Femur (tissue), 1 donor: ENCODE measurements at places on chromosomes 7 and 10.

- DNase-seq: no peak
Observed at GRCh38 chr7:121366852-121367431, 29.2 kb downstream of the FAM3C start.

DNA sequence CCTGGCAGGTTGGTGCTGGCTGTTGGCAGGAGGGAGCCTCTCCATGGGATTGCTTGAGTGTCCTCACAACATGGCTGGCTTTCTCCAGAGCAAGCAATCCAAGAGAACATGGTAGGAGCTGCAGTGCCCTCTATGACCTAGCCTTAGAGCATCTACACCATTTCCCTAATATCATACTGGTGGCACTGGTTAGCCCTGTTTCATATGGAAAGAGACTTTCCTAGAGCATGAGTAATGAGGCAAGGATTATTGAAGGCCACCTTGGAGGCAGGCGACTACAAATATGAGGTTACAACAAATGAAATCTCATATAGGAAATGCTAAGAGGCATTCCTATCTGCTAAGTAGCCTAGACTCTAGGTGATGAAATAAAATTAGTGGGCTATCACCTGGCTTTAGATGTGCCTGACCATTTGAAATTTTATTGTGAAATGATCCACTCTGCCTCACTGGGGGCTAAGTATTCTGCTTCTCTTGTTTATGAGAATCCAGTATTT, 153.6 kb downstream of the RGS10 start:
- DNase-seq: no peak

GRCh38 chr10:32065856-32066255, 9.6 kb upstream of the KIF5B start:
- no peak for DNase-seq

GRCh38 chr7:155585951-155586350, 39.6 kb upstream of the CNPY1 start:
- DNase-seq: peak; percentile 11

DNA sequence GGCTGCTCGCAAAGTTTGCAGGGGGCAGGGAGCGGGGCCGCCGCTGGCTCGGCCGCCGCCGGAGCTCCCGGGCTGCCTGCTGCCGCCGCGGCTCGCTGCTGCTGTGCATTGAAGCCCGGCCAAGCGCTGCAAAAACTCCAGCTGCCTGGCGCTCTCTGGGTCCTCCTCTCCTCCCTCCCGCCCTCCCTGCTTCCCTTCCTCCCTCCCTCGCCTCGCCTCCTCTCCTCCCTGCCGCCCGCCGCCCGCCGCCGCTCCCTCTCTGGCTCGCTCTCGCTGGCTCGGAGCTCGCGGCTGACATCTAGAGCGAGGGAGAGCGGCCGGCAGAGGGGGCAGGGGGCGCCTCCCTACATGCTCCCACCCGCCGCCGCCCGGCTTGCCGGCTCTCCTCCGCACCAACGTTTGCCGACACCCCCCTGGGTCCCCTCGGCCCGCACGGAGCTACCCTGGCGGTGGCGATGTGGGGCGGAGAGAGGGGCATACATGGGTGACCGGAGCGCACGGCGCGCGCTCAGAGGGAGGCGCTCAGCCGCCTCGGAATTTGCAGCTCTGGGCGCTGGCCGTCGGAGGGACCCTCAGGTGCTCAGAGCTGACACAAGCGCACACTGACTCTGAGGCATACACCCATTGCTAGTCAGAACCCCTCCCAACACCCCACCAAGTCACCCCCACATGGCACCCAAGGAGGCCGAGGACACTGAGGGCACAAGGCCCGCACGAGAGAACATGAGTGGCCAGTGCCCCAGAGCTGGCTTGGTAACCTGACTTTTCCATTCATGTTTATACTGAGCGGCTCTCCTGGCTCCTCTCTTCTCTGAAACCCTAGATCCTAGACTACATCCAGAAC, 1.2 kb upstream of the PLXNA4 start:
- peak; percentile 92 for DNase-seq

GRCh38 chr10:17216217-17216900, 11.7 kb upstream of the VIM start:
- DNase-seq: no peak

DNA sequence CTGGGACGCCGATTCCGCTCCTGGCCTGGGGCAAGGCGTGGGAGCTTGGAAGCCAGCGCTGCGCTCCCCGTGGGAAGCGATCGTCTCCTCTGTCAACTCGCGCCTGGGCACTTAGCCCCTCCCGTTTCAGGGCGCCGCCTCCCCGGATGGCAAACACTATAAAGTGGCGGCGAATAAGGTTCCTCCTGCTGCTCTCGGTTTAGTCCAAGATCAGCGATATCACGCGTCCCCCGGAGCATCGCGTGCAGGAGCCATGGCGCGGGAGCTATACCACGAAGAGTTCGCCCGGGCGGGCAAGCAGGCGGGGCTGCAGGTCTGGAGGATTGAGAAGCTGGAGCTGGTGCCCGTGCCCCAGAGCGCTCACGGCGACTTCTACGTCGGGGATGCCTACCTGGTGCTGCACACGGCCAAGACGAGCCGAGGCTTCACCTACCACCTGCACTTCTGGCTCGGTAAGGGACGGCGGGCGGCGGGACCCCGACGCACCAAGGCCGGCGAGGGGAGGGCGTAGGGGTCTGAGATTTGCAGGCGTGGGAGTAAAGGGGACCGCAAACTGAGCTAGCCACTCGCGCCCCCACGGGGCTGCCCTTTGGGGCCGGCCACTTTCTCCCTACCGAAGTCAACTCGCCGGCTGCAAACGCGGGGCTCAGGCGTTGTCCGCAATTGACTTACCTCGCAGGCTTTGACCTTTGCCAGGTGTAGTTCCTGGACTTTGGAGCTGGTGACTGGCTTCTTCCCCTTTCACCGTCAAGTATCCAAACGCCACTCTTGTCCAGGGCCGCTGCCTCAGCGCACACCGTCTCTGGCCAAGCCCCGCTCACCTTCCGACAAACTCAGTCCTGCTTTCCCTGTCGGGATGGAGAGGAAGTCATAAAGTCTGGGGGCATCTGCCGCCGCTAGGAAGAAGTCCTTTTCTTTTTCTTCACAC, at the start of gene SCIN:
TSS of gene SCIN (plus strand) at position 187 of the 928 bp plus-strand sequence. CDS start at position 254, 67 bp downstream.
- DNase-seq: peak; percentile 43

DNA sequence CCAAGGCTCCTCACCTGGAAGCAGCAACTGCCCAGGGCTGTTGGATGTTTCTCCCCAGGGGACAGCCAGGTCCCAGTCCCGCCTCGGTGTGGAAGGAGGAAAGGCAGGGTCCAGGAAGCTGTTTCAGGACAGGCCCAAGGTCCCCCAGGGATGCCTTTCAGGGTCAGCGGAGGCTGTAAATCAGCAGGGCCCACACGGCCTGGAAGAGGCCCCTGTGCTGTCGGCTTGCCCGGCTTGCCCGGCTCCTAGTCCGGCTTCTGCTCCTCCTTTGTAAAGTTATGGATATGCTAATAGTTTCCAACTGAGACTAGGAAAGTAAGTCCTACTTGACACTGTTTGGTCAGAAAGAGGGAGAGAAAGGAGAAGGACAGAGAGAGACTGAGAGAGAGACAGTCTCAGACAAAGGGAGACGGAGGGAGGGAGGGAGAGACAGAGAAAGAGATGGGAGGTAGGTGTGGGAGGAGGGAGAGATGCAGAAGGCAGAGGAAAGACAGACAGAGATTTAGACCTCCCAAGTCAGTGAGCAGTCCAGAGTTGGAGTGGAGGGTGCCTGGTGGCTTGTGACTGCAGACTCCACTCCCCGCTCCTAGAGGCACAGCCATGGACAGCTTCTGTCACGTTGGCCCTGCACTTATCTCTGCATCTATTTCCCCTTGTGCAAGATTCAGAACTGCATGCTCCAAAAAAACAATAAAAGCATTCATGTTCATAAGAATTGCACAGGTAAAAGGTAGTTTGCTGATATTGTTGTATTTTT, 10.5 kb downstream of the IKZF1 start:
- no peak for DNase-seq

- no peak for DNase-seq
Observed at GRCh38 chr10:113756940-113757543, 5.6 kb downstream of the PLEKHS1 start.

GRCh38 chr7:15399441-15399840, 162.4 kb downstream of the AGMO start:
- DNase-seq: no peak

GRCh38 chr7:38671911-38672905, 41.0 kb upstream of the AMPH start:
- DNase-seq: no peak

DNA sequence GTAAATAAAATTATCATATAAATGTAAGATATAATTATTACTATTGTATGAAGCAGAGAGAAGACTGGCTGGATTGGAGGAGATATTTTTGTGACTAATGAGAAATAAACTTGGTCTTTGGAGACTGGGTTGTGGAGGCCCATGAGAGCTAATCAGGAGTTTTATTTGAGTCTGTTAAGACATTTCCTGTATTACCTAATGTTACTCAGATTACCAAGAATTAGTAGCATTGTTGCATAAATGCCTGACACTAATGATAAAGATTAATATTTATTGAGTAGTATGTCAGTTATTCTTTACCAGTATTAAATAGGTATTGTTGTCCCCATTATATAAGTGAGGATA, 7.1 kb downstream of the CCDC126 start:
- no peak for DNase-seq

DNA sequence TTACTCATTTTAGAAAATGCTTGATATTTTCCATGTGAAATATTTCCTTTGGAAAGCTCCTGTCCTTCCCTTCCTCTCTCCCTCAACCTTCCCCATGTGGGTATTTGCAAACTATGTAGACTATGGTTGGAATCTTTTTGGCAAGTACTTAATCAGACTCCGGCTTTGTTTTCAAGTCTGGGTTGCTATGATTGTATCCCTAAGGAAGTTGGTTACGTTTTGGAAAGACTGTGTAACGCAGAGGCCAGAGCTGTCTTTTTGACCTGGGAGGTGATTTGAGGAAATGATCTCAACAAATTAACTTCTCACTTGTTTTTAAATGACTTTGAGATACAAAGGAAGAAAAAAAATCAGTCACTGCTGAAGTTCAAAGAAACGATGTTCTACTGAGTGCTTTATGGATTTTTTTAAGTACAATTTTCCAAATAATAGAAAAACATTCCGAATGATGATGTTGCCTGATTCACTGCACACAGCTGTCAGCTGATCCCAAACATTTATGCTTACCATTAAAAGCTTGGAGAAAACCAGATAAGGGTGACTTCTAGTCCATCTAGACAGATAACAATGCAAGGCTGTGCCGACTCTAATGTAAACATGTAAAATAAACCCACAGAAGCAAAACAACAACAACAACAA, 145.5 kb upstream of the CELF2 start:
- DNase-seq: peak; percentile 61

GRCh38 chr7:68622500-68622899, 975.8 kb upstream of the AUTS2 start:
- DNase-seq: no peak

DNA sequence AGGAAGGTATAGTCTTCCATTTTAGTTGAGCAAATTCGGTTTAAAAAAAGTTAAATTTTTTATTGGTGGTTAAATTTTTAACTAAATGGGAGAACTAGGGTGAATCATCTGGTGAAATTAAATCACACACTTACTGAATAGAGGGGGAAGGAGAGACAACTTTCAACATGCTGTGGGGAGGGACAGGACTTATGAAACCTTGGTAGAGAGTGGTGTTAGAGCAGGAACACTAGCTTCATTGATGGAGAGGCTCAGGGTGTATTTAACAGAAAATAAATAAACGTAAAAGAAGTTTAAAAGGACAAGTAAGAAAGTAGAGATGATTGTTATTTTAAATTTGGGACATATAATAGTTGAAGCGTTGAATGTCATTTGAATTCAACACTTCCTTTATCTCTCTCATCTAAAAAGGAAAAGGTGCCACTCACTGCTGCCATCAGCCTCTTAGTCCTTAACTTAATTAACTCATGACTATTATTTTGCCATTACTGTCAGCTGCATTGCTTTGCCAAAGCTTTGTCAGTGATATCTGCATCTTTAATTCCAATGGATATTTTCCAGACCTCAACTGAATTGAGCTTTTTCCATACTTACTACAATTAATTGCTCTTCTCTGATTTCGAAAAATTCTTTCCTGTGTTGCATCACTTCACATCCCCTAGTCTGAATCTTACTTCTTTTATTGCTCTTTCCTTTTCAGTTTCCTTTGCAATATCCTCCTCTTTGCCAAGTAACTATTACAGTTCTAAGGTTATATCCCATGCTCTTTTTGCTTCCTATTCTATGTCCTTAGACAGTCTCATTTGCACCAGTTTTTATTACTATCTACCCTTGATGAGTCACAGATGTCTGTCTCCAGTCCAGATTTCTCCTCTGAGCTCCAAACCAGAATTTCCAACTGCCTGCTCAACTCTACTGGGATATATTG, 71.7 kb downstream of the GNAT3 start:
- peak; percentile 60 for DNase-seq

DNA sequence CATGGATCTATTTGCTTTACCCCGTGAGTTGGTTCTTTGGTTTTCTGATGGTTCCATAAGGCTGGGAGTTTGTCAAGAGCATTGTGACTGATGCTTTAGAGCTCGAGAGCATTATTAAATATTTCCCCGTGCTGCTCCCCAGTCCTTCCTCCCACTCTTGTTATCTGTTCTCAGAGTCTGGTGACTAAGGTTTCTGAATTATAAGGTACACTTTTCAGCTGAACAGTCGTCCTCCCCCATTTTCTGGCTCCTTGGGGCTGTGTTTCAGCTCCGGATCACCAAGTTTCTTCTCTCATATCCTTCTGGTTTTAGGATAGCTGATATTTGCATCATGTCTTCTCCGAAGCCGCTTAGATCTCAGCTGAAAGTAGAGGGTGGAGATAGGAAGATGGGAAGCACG, 57.8 kb upstream of the CACNB2 start:
- no peak for DNase-seq

- DNase-seq: no peak
Observed at GRCh38 chr10:51046654-51047053, 27.6 kb upstream of the PRKG1 start.

DNA sequence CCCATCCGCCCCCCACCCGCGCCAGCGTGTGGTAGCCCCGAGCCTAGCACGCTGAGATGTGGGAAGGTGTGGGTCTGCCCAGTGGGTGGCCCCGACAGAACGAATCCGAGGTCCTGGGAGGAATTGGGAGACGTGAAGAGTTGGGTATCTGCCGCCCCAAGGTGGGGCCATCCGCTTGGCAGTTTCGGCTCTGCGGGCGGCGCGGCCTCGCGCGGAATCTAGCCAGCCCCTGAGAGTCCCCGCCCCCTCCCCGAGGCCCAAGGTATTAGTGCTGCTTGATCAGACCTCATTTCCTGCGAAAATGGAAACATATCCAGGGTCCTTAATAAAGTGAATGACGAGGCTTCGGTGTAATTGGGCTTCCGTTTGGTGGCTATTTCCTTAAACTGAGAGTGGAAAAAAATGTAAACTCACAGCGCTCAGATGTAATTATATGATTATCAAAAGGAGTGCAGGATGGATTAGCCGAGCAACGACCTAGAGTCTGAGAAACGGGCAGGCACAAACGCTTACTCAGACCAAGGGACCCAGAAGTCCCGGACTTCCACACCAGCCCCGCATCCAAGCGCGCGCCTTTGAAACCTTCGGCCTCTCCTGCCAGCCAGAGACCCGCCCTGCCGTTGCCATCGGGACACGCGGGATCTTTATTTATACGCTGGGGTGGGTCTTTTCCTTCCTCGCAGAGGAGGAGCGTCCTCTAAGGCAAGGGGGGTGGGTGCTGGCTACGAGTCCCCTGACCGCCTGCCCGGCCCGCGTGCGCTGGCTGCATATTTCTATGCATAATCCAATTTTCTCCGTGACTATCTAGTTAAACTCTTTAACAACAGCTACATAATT, 12.8 kb downstream of the LBX1 start:
- no peak for DNase-seq

- DNase-seq: no peak
Observed at GRCh38 chr7:151839451-151839921, 37.4 kb downstream of the PRKAG2 start.

- DNase-seq: no peak
Observed at GRCh38 chr7:105496521-105496920, 25.6 kb downstream of the PUS7 start.
